ENCODE measurements at places on chromosomes 12 and 14.

GRCh38 chr14:83624541-83624940, 1905.4 kb upstream of the FLRT2 start:
- DNase-seq: no peak

GRCh38 chr14:69097974-69098373, 54.9 kb downstream of the DCAF5 start:
- no peak for DNase-seq

DNA sequence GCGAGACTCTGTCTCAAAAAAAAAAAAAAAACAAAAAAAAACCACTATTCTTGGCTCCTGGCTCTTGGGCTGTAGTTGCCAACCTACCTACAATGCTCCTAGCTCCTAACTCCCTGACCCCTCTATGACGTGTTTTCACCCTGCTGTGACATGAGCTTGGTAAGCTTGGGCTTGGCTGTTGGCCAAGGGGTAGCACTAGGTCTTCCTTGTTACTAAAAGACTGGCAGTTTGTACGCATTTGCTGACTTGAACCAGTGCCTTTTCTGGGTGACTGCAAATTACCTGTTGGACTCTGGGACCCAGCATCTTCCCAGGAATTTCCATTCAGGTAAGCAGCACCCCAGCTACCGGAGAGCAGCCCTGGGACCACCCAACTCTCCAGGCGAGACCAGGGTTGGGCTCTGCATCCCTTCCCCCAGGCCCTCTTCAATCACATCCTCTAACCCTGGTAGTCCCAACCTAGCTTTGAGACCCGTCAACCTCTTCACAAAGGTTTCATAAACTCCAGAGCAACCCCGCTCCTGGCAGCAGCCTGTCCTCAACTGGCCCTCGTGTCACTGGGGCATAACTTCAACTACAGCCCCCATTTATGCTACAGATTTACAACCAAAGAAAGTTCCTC, 8.3 kb downstream of the CDK2AP1 start:
- no peak for DNase-seq

DNA sequence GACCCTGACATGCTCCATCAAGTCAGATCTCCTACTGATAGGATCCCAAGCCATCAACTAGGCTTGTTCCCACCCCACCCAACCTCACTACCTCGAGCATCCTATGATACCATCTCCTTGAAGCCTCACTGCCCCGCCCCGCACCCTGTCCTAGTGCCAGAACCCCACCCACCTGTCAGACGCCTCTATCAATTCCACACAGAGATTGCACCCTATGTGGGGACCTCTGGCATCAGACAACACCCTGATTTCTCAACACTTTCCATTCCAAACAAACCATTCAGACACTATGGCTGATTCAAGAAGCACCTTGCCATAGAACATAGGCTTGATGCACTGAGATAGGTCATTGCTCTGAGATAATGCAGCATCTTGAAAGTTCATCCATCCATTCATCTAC, 3.1 kb upstream of the GLTP start:
- no peak for DNase-seq

- DNase-seq: no peak
Measured at GRCh38 chr12:68477906-68478305, 132.8 kb upstream of the RAP1B start.

DNA sequence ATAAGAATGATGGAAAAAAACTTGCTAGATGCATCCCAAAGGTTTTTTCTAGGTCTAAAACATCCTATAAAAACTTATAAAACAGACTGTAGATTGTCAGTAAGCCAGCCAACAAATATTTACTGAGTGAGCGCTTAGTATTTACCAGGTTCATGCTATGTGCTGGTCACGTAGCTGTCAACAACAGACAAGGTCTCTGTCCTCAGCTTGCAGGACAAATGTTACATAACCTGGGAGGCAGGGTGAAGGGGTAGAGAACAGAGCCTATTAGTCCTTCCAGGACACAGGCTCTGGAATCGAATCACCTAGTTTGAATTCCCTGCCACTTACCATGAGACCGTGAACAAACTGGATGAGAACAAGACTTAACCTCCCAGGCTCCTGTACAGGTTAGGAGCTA, 6.4 kb downstream of the NFYB start:
- no peak for DNase-seq

GRCh38 chr14:98785578-98785977, 486.4 kb downstream of the BCL11B start:
- DNase-seq: no peak

- DNase-seq: peak; percentile 20
Measured at GRCh38 chr12:75366629-75367028, 24.3 kb upstream of the GLIPR1L2 start.

DNA sequence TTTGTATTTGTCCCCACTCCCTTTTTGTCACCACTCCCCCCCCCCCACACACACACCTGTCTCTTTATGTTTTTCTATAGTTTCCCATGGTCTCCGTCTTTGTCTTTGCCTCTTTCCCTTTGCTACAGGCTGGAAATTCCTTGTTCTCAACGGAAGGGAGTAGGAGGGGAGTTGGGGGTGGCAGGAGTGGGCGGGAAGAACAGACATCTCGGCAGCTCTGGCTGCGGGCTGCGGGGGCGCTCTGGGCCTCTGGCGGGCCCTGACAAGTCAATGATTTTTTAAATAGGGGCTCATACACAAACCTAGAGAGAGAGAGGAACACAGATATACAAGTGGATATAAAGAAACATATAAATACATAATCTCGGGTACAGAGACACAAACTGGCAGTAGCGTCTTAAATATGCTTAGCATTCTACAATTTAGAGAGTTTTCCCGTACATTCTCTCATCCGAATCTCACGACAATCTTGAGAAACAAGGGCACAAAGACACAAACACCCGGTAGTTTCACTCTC, 2.4 kb upstream of the NAB2 start:
- peak; percentile 82 for DNase-seq

DNA sequence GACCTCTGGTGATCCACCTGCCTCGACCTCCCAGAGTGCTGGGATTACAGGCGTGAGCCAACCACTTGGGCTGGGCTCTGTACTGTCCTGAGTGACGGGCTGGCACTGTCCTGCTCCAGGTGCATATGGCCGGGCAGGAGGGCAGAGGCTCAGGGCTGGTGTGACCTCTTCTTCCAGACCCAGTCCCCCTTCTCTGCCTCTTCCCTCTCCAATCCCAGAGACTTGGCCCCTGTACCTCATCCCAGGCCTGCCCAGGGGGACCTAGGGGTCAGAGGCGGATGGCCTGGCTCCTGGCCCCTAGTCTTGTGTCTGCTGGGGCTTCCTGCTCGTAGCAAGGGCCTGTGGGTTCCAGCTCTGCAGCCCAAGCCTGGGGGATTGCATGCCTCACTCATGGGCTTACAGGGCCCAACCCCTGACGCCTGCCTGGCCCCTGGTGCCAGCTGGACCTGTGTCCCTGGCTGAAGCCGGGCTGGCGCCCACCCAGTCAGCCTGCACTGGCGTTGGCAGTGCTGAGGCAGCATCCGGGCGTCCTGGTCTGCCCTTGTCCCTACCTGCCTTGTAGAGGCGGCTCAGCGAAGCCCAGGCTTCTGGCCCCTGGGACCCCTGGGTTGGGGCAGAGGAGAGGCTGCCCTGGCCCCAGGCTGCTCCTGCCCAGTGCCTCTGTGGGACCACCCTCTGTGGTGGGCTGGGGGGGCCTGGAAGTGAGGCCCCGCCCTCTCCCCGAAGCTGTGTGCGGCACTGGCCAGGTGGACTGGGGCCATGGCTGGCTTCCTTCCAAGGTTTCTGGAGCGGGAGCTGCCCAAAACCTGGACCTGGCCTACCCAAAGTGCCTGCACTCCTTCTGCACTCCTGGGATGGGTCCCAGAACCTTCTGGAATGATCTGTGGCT, 4.3 kb downstream of the TEDC1 start:
- no peak for DNase-seq

GRCh38 chr12:116901612-116902011, 9.1 kb upstream of the FBXW8 start:
- no peak for DNase-seq

GRCh38 chr14:59464486-59465315, 479 bp downstream of the GPR135 start:
- DNase-seq: peak; percentile 61

- DNase-seq: no peak
Measured at GRCh38 chr14:65329911-65330310, 82.6 kb upstream of the FUT8 start.

GRCh38 chr14:77406718-77407117, 16.6 kb downstream of the NOXRED1 start:
- no peak for DNase-seq

DNA sequence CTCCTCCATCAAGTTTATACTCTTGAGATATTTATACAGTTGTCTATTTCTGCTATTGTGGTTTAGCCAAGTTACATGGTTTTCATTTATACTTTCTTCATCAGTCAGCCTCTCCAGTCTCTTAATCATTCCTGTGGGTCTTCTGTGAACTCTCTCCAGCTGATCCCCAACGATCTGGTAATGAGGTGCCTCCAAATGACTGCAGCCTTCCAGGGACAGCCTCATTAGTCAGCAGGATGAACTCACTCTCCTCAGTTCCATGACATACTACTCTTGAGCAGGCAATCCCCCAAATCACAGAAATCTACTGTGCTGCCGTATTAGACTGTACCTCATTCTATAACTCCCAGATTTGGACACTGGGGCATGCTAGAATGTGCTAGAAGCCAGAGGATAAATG, 15.3 kb downstream of the AREL1 start:
- DNase-seq: peak; percentile 86

DNA sequence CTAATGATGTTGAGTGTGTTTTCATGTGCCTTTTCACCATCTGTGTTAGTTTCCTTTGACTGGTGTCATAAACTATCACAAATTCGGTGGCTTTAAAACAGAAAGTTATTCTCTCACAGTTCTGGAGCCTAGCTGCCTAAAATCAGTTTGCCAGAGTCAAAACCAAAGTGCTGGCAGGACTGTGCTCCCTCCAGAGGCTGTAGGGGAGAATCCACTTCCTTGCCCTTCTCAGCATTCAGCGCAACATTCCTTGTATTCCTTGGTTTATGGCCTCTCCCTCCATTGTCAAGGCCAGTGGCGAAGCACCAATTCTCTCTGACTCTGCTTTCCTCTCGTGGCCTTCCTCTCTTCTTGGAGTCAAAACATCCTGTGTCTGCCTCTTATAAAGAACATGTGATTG, 174.2 kb upstream of the PDE3A start:
- DNase-seq: no peak

DNA sequence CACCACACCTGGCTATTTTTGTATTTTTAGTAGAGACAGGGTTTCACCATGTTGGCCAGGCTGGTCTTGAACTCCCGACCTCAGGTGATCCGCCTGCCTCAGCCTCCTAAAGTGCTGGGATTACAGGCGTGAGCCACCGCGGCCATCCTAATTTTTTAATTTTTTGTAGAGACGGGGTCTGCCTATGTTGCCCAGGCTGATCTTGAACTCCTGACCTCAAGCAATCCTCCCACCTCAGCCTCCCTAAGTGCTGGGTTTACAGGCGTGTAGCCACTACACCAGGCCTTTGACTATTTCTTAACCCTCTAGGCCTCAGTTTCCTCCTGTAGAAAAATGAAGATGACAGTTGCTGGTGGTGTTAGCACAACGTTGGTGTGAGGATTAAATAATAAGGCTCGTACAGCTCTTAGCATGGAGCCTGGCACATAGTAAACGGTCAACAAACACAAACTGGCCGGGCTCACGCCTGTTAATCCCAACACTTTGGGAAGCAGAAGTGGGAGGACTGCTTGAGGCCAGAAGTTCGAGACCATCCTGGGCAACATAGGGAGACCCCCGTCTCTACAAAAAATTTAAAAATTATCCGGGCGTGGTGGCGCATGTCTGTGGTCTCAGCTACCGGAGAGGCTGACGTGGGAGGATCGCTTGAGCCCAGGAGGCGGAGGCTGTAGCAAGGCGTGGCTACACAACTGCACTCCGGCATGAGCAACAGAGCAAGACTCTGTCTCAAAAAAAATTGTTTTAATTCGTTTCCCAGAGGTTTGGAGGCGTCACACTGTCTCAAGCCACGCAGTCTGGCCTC, 979 bp downstream of the DDX54 start:
- no peak for DNase-seq

GRCh38 chr12:110015132-110015531, 15.9 kb downstream of the ANKRD13A start:
- no peak for DNase-seq

- DNase-seq: no peak
Measured at GRCh38 chr14:92309968-92310530, 12.9 kb upstream of the SLC24A4 start.

GRCh38 chr14:101347893-101348777, 213.2 kb upstream of the DIO3 start:
- no peak for DNase-seq

DNA sequence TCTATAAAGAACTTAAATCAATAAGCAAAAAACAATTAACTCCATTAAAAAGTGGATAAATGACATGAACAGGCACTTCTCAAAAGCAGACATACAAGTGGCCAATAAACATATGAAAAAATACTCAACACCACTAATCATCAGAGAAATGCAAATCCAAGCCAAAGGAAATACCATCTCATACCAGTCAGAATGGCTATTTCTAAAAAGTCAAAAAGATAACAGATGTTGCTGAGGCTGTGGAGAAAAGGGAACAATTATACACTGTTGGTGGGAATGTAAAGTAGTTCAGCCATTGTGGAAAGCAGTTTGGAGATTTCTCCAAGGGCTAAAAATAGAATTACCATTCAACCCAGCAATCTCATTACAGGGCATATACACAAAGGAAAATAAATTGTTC, 234.5 kb upstream of the PLXNC1 start:
- DNase-seq: peak; percentile 60

DNA sequence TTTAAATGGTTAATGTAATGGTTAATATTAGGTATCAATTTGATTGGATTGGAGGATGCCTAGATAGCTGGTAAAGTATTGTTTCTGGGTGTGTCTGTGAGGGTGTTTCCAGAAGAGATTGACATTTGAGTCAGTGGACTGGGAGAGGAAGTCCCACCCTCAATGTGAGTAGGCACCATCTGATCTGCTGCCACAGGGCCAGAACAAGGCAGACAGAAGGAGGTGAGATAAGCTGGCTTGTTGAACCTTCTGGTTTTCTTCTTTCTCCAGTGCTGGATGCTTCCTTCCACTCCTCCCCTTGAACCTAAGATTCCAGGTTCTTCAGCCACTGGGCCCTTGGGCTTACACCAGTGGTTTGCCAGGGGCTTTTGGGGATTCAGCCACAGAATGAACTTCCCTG, 756.5 kb upstream of the LRFN5 start:
- DNase-seq: no peak

GRCh38 chr12:14272956-14273912, 92.2 kb upstream of the ATF7IP start:
- no peak for DNase-seq

DNA sequence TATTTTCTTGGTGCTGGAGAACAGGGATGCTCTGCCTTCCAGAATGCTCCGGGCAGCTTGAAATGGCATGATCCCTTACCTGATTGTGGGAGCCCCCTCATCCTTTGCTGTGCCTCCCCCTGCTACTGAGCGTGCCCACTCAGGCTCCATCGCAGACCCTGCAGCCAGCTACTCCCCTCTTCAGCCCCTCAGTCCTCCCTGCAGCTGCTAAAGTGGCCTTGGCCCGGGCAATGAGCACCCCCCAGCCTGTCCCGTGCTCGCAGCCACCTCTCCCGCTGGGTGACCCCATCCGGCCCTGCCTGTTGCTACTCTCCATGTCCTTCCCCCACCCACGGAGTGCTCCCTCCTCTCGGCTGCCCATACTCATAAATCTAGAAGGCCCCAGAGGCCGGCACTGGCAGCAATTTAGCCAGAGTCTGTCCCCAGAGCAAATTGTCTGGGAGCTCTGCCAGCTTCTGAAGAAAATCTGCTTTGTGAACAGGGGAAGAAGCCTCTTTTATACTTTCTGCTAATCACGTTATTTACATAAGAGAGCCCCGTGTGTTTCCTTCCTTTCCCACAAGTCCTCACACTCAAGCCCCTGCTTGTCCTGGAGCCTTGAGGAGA, 143.7 kb upstream of the FRMD6 start:
- no peak for DNase-seq

GRCh38 chr12:70540996-70541395, 96.2 kb downstream of the PTPRB start:
- DNase-seq: no peak

GRCh38 chr14:103346286-103346685, 12.2 kb downstream of the EIF5 start:
- DNase-seq: peak; percentile 42
